Renal pelvis (tissue), 12 donors: ENCODE measurements at places on chromosomes 2 and 18. TPM values are rescaled to one million over a fixed set of nuclear protein-coding genes. Genes with fewer than 3 reads are reported as not detected.

DNA sequence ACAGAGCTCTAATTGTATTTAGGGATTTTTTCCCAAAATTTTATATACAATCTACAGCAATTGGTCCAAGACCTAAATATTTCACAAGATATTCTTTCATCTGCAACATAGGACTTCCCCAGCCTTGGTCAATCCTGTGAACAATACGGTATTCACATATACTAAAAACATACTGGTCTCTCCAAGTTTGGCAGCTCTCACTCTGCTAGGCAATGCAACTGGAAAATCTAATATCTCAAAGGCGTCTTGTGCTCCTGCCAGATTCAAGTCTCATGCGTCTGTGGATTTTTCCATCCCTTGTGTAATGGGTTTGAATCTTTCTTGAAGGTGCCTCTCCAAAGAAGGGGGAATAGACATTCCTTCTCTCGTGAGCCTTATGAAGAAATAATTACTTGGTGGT, 27.4 kb upstream of the MBOAT2 start:
- DNase-seq, result no peak

SERPINB4 gene
- polyA plus RNA-seq, result not detected

GRCh38 chr18:3689986-3690763, 240.2 kb downstream of the TGIF1 start:
- no peak for DNase-seq

PLCD4 gene
- 10.1 TPM for polyA plus RNA-seq

MAP4K4 gene
- 80.5 TPM for polyA plus RNA-seq

TNS1 gene
- polyA plus RNA-seq, result 75.9 TPM

DNA sequence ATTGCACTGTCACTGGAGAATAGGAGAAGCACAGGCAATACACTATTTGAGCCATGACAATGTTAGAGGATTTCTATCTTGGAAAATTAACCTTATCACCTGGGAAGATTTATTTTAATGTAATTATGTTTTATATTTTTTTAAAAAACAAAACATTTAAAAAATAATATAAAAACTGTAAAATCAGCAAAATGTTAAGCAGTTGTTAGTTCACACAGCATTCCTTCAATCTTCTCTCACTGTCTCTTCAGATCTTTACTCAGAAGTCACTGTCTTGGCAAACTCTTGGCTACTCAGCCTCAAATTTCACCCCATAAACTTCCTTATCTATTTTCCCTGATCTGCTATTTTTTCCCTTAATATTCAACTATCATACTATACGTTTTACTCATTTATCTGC, 1322.6 kb downstream of the LRP1B start:
- no peak for DNase-seq

- DNase-seq, result no peak
Observed at GRCh38 chr18:79129120-79129519, 59.9 kb downstream of the ATP9B start.

DNA sequence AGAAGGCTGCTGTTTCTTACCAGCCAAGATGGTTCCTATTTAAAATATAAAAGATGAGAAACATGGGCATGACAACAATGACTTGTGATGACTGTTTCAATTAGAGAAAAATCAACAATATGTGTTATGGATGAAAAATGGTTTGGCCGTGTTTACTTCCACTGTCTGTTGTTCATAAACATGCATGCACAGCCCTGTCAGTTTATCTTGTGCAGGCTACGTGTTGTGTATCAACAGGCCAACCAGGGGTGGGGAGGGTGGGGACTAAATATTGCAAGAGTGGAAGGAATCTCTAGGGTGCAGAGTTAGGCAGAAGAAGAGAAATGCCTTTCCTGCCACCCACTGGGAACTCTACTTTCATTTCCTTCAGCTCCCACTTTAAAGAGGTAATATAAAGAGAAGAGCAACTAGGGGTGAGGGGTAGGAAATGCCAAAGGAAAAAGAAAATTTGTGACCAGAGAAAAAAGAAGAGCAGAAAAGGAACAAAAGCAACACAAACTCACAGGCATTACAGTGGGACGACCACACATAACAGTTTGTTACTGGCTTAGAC, 116.8 kb upstream of the MEIS1 start:
- DNase-seq, result no peak

NT5C1B gene
- 0.71 TPM for polyA plus RNA-seq

DNA sequence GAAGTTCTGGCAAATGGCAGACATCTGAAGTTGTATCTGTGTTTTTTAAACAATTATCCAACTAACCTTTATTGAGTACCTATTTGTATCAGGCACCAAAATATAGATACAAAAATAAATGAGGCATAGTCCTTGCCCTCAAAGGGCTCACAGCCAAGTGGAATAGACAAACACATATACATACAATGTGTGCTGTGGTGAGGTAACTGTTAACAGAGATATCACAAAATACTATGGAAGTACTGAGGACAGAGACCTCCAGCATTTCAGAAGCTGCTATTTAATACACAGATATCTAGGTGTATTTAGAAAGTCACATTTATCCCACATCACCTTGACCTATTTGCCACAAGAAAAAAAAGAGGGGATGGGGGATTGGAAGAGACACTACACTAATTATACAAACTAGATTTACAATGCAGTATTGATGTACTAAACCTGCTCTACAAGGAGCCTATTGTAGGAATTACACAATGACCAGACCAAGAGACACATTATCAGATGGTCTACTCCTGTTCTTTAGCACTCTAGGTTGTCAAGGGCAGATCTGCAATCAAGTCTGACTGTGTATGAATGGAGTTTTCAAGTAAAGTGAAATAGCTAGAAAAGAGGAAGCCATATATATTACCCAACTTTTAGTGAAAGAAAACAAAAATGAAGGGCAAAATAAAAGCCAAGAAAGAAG, 62.2 kb downstream of the SPIRE1 start:
- no peak for DNase-seq

- DNase-seq, result no peak
Observed at GRCh38 chr2:29520001-29520400, 401.4 kb downstream of the ALK start.

DNA sequence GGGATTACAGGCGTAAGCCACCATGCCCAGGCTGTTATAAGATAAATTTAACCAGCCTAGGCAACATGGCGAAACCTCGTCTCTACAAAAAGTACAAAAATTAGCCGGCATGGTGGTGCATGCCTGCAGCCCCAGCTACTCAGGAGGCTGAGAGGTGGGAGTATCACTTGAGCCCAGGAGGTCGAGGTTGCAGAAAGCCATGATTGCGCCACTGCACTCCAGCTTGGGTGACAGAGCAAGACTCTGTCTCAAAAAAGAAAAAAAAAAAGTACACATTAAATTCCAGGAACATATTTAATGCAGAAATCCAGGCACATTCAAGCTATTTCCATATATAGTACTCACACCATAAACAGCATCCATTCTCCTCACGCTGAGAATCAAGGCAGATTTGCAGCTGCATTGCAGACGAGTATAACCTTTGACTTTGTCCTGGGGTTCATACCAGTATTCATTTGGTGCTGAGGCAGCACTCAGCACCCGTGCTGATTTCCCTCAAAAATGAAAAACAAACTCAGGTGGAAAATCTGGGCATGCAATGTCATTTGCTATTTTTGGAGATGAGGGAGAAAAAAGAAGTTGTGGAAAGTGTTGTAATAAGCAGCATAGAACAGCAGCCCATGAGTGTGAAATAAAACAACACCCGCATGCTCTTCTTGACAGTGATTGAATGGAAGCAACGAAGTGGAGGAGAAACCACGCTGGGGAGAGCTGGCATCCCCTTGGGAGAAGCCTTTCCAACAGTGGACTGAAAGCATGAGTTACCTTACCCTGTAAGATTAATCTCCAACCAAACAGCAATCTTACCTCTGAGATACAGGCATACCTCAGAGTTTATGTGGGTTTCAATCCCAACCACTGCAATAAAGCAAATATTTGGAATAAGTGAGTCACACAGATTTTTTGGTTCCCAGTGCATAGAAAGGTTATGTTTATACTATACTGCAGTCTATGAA, 46.8 kb upstream of the ANXA4 start:
- no peak for DNase-seq

- no peak for DNase-seq
Observed at GRCh38 chr2:151408788-151409600, 708 bp upstream of the RIF1 start.

DNA sequence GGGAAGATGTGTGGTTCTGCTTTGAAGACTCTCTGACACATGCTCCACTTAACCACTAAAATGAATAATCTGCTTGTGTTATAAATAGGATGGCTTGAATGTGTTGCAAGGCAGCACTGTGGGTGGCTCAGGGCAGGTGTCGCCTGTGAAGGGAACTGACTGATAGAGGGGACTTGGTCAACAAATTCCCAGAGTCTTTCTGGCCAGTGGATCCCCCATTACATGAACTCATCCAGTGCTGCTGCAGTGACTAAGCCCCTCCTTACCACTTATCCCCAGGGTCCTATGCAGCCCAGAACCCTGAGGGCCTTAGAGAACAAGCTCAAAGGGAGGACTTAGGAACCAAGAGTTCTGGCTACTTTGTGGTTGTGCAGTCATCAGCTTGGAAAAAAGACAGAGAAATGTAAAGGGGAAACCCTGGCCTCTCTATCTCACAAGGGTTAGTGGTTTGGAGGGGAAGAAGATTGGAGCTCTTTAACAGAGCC, 226.2 kb upstream of the TNP1 start:
- DNase-seq, result no peak

DNA sequence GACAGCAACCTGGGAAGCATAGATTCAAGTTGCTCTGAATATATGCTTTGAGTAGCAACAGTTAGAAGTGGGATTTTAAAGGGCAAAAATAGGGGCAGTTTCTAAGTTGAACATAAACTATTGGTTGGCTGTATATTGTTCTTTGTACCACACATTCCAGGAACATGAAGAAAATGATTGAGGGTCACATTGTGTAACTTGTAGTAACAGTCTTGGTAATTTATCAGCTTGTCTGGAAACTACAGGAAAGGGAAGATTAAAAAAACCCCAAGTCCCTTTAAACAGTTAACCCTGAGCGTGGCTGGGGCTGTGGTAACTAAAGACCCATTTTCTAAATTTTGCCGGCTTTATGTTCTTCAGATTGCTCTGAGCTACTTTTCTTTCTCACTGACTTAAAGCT, 7.4 kb downstream of the PLEKHB2 start:
- DNase-seq, result no peak

- DNase-seq, result no peak
Observed at GRCh38 chr2:174623690-174624089, 26.1 kb upstream of the WIPF1 start.

FKBP1B gene
- 10.4 TPM for polyA plus RNA-seq

DNA sequence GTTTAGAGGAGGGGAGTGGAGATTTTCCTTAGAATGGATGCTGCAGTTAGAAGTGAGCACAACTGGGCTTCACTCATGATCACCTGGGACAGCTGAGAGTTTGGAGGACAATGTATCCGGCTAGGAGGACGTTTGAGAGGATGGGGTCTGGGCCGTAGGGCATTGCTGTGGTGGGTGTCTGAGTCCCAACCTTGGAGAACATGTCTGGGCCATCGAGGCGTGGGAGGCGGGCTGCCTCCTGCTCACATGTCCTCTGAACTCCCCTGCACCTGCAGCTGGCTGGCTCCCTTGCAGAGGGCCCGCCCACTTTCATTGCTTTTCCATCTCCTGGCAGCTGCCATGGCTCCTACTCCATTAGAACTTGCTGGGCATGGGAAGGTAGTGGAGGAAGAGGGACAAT, 203.0 kb upstream of the PXDN start:
- no peak for DNase-seq

GRCh38 chr2:49621016-49621415, 466.7 kb upstream of the FSHR start:
- DNase-seq, result no peak

GRCh38 chr18:41875094-41875780, 79.8 kb upstream of the PIK3C3 start:
- no peak for DNase-seq

- no peak for DNase-seq
Observed at GRCh38 chr2:58449286-58450010, 208.3 kb upstream of the FANCL start.

DNA sequence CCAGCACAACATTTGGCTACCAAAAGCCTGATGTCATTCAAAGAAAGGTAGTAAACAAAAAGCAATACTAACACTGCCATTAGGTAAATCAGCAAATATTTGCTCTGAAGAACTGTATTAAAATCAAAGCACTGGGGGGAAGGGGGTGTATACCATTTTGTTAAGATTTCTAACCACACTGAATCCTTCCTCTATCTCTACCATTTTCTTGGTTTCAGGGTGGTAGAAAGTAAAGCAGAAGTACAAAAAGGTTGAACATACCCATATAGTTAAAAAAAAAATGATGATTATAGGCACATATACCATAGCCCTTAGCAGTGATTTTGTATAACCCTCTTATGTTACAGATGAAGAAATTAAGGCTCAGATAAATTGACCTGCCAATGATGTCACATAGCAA, 437.6 kb downstream of the ZEB2 start:
- DNase-seq, result no peak

MAP3K19 gene
- polyA plus RNA-seq, result 1.1 TPM

GRCh38 chr2:2877427-2877826, 500.2 kb downstream of the EIPR1 start:
- DNase-seq, result no peak

DNA sequence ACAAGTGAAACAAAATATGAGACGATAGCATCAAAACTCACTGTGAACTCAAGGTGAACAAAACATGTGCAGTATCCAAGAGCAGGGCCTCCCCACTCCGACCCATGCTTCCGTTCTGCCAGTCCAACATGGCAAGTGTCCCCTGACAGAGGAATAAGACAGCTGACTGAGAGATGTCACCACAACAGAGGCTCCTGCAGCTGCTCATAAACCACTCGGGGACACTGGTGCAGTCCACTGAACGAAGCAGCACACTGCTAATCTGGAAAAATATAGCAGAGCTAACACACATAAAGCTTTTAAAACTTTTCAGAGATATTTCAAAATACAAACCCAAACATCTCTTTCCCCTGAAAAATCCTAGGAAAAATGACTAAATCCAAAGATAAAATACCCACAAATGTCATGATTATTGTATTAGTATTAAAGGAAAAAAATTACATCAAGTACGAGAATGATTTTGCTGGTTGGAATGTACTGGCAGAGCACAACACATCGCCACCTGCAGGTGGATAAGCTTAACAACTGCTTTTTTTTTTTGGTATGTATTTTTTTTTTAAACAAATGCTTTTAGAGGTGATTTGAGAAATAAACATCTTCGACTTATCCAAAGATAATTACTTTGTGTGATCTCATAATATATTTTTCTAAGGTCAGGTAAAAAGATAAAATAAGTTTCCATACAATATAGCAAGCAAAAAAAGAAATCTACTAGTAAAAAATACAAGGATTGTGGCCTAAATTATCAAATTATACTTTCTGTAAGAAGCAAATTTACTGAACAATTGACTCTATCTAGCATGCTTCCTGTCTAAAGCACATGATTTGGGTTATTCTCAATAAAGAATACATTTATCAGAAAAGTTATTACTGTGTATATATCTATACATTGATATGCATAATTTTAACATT, 18.6 kb downstream of the THADA start:
- DNase-seq, result peak; percentile 52

DNA sequence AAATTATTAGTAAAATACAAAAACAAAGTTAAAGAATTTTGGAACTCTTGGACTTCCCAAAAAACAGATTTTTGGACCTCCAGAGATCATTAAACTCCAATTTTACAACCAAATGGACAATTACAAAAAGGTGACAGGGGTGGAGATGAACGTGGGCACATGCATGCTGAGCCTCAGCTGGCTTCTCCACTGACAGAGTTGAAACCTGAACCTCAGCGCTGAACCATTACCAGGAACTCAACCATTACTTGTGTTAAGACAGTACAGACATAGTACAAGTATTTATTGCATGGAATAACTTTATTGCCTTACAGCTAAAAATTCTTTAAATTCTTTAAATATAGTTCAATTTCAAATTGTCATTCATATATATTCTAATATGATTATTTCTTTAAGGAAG, 33.0 kb upstream of the KIDINS220 start:
- DNase-seq, result peak; percentile 38

SKOR2 gene
- polyA plus RNA-seq, result not detected
